ENCODE measurements at places on chromosomes 1 and 21. TPM values are rescaled to one million over a fixed set of nuclear protein-coding genes. Genes with fewer than 3 reads are reported as not detected.

- no peaks in the 10 kb centered on the region for H3K27me3 ChIP-seq
- no peaks in the 10 kb centered on the region for H3K4me1 ChIP-seq
- H3K27ac ChIP-seq: no peak overlapping the region
- peaks cover 57% of the 10 kb centered on the region for H3K36me3 ChIP-seq
- no peak overlapping the region for H3K4me3 ChIP-seq
These were observed 12.5 kb downstream of the TRMT1L start for GRCh38 chr1:185144233-185144632.

- DNase-seq: no peak
- H3K36me3 ChIP-seq: no peaks in the 10 kb centered on the region
- no peaks in the 10 kb centered on the region for H3K27me3 ChIP-seq
- H3K4me1 ChIP-seq: peaks cover 8% of the 10 kb centered on the region
These were observed 32.5 kb upstream of the SSX2IP start for GRCh38 chr1:84722794-84723193.

DNA sequence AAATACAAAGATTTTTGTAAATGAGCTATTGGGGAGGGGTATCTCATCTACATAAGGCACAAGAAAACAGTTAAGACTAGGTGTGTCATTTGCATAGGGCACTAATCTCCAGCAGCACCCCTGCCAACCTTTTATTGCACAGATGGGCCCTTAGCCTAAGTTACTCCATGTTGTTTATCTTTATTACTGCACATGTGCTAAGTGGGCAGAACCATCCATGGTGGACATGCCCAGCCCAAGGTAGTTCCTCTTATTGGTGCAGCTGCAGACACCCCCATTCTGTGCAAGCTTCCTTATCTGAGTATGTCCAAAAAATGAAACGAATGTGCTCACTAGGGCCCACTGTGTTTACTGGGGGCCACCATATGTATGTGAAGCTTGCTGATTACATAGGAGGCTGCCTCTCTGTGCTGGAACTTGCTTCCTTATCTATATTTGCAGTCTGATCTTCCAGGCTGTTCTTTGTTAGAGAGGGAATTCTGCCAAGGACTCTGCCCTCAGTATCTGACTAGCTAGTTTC lies 77.3 kb upstream of the NEK7 start:
- H3K36me3 ChIP-seq: no peaks in the 10 kb centered on the region
- H3K27ac ChIP-seq: no peak overlapping the region
- no peak overlapping the region for H3K4me3 ChIP-seq
- no peaks in the 10 kb centered on the region for H3K27me3 ChIP-seq
- no peak for DNase-seq
- no peaks in the 10 kb centered on the region for H3K4me1 ChIP-seq

The CGN gene
- 45.0 TPM for total RNA-seq
